Activated CD4-positive, alpha-beta T cell treated with anti-CD3 and anti-CD28 coated beads, Interleukin-2, amount 10 ng/mL, durations not matched to agents 24 days and 14 days (primary cell): ENCODE measurements at places on chromosomes 2 and 18. TPM values are rescaled to one million over a fixed set of nuclear protein-coding genes. Genes with fewer than 3 reads are reported as not detected.
A peak's percentile ranks its signal among the peaks of the same experiment; 100 is the strongest.

GRCh38 chr2:184683911-184684310, 85.6 kb downstream of the ZNF804A start:
- no peak for DNase-seq

Gene SCN3A
- total RNA-seq, result 0.05 TPM in 1 of 2 replicates, not detected in the other

DNA sequence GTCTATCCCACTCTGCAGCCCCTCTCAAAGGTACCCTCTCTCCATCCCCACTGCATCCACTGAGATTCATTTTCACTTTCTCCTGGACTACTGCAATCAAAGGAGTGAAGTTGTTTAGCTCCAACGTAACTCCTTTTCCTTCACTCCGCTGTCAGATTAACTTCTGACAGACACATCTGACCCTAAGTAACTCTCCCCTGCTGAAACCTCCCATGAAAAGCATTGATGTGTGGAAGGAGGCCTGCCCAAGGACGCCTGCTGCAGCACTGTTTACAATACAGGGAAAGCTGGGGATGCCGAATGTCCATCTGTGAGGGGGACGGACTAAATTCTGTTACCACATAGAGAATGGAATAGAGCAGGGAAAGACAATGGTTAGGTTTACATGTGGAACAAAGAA, 114.8 kb downstream of the TMEM163 start:
- no peak for DNase-seq

GRCh38 chr2:84924173-84925106, 19.0 kb downstream of the TMSB10 start:
- DNase-seq, result peak; percentile 93

Gene SERPINB10
- total RNA-seq, result not detected in 2 replicates

Gene ERICH2
- total RNA-seq, result not detected in 2 replicates

GRCh38 chr2:205066081-205066480, 520.8 kb downstream of the PARD3B start:
- DNase-seq, result no peak

DNA sequence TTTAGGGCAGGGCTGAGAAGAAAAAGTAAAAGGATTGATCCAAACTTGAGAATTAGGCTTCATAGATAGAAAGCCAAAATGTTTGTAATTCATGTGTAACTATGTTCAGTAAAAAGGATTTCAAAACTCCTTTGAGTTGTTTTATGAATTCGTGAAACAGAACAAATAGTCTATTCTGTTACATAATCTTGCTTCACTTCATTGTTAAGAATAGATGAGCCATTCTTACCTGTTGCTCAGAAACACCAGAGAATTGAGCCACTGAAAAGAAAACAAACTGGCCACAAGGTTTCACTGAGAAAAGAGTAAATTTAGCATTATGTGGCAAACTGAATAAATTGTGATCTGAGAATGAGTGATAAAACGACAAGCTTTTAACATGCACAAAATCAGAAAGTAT, 4.5 kb upstream of the ITPRID2 start:
- DNase-seq, result no peak

Gene FAM237A
- total RNA-seq, result not detected in 2 replicates

DNA sequence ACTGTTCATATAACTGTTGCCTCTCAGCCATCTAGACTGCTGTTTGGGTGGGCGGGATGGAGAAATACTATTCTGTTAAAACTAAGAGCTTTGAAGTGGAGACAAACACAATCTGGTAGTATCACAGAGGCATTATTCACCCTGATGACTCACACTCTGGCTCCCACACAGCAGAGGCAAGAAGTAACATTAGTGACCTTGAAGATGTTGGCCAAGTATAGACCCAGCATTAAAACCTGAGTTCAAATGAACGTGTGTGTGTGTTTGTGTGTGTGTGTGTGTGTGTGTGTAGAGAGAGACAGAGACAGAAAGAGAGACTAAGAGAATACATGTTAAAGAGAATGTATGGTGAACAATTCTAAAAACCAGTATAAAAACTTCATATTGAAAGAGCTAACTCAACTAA, 22.5 kb upstream of the ACVR1 start:
- DNase-seq, result peak; percentile 85

DNA sequence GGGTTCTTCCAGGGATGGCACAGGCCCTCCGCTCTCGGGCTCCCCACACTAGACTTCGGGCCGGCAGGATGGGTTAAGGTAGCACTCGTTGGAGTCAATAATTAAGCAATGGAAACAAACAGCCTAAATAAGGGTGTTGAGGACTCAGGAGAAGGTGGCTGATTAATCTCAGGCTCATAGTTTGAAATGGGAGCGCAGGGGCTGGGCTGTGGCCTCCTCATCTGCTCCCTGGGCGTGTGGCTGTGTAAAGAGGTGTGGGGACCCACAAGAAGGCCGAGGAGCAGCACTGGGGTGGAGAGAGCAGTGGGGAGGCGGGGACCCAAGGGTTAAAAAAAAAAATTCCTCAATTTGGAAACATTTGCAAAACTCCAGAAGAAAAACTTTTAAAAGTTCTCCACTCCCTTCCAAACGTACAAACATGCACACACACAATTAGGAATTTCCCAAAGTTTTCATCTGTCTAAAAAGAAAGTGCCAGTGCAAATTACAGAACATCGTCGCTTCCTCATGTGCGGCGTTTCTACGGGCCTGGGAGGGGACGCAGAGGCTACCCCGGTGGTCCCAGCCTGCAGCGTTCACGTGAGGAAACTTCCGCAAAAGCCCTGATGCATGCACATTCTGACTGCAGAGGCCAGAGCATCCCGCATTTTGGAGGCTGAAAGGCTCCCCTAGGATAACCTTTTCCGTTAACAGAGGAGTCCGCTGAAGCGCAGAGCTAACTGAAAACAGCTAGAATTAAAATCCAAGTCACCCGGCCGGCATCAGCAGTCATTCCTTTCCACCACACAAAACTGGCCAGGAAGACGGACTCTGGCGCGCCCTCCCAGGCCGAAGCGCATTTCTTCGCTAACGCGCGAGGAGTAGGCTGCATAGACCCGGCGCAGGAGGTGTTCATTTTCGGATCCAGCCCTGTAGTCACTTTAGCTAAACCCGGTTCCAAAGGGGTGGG, 1.0 kb upstream of the TUBB6 start:
- DNase-seq, result peak; percentile 68

DNA sequence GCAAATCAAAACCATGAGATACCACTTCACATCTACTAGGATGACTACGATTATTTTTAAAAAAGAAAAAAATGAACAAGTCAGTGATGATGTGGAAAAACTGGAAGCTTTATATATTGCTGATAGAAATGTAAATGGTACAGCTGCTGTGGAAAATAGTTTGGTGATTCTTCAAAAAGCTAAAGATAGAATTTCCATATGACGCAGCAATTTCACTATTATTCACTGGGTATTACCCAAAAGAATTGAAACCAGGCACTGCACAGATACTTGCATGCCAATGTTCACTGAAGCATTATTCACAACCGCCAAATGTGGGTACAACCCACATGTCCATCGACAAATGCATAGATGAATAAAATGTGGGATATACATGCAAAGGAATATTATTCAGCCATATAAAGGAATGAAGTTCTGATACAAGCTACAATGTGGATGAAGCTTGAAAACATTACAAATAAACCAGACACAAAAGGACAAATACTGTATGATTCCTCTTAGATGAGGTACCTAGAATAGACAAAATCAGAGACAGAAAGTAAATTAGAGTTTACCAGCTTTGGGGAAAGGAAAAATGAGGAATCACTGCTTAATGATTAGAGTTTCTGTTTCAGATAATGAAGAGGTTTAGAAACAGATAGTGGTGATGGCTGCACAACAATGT, 11.1 kb downstream of the RTTN start:
- no peak for DNase-seq

Gene ELMOD3
- 16.7 and 18.2 TPM in 2 replicates for total RNA-seq

- no peak for DNase-seq
These were observed 124.7 kb downstream of the HDAC4 start for GRCh38 chr2:239275847-239276831.

Gene BUB1
- total RNA-seq, result 58.4 and 61.7 TPM in 2 replicates

DNA sequence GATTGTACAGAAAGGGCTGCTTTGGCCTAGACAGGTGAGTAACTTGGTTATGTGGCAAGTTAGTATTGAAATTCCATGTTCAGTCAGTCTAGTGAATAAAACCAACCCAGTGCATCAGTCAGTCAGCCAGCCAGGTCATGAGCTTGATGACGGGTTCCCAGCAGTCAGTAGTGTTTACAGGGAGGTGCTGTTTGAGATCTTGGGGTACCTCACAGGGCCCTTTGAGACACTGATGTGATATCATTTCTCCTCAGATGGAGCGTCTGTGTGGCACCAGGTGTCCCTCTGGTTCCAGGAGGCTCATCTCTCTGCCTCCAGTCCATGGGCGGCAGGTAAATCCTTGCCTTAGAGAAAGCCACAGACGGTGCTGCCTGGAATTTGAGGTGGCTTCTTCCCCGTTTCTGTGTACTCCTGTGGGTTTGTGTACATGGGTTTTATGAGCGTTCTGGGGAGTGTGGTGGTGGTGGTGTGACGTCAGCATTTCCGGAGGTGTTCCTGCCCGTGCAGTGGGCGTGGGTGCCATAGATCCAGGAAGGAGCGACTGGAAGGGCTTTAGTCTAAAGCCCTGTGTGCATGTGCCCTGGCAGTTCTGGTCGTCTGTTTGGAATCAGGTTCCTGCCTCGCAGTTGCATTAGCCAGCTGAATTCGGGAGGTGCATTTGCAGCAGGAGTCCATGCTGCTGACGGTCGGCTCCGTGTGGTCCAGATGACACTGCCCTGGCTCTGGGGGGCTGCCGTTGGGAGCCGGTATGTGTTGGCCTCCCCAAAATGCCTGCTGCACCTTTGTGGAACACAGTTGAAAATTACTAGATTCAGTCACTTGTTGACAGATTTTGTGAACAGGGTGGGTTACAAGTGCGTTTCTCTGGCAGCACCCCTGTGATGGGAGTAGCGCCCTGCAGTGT, 2.1 kb downstream of the CTDP1 start:
- peak; percentile 92 for DNase-seq

Gene NBAS
- total RNA-seq, result 37.4 and 38.5 TPM in 2 replicates

GRCh38 chr2:35099342-35099741, 1256.2 kb upstream of the CRIM1 start:
- DNase-seq, result no peak

GRCh38 chr2:29113891-29114321, 1.3 kb upstream of the CLIP4 start:
- DNase-seq, result no peak

DNA sequence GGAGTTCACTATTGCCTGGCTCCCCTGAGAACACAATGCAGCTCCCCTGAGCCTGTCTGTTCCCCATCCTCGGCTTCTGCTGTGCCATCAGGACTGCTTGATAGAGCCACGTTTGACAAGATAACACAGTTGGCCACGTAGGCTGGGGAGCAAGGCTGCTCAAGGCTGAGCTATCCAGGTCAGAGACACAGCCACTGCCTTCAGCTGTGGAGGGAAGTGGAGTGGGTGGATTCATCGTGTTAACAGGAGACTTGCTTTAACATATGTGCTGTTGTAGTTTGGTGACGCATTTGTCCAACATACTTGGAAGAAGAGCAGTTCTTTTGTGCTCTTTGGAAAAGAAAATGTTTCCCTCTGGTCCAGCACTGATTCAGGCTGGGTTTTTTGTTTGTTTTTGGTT, 68.8 kb downstream of the WDSUB1 start:
- no peak for DNase-seq

- no peak for DNase-seq
These were observed 66.3 kb upstream of the RPE start for GRCh38 chr2:209936106-209936666.

Gene COL6A3
- 27.6 and 28.7 TPM in 2 replicates for total RNA-seq

GRCh38 chr2:146651361-146651760, 1193.5 kb upstream of the ACVR2A start:
- DNase-seq, result no peak

DNA sequence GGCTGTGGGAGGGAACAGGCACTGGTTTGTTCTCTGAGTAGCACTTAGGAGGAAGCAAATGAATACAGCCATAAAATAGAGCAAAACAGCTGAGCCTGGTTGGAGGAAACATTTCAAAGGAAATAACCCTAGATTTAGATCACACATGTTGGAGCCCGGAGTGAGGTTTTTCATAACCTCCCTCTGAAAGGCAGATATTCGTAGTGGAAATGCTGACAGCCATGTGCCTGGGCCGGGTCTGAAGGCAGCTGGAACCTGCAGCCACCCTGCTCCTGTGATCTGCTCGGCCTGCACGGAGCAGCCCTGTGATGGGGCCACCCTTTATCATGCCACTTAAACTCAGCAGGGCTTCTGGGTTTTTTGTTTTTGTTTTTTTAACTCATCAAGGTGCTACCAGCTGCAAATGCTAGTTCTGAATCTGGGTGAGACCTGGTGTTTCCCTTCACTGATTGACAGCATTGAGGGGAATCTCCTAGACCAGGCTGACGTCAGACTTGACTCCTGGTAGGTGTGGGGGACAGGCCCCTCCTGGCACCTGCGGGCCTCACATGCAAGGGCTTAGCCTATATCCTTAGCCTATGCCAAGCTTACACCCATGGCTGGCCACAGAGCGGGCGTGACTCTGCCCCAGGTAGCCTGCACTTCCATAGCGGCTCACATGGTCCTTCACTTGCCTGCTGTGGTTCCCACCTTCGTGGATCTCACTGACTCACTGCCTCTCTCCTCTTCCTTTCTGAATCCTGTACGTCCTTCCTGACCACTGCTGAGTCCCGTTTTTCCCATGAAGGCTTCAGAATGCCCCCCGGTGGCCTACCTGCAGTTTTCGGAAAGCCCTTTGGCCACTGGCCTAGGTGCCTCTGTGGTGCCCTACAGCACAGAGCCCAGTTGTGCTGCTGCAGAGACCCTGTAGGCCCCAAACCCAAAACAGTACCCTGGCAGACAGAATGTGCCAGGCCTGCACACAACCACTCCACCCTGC, 217.3 kb downstream of the SEPTIN10 start:
- no peak for DNase-seq

- DNase-seq, result no peak
These were observed 139.6 kb downstream of the TWIST2 start for GRCh38 chr2:238987352-238987981.

- no peak for DNase-seq
These were observed 130.6 kb downstream of the THADA start for GRCh38 chr2:43465234-43465633.

Gene TSPYL6
- total RNA-seq, result not detected in 2 replicates

GRCh38 chr2:218284106-218284811, 8.0 kb downstream of the TMBIM1 start:
- peak; percentile 87 for DNase-seq

GRCh38 chr18:59633961-59634485, 63.2 kb downstream of the CCBE1 start:
- no peak for DNase-seq

Gene HTR2B
- total RNA-seq, result 0.09 TPM in 1 of 2 replicates, not detected in the other

- no peak for DNase-seq
These were observed 245.4 kb downstream of the METTL4 start for GRCh38 chr18:2325933-2326332.

DNA sequence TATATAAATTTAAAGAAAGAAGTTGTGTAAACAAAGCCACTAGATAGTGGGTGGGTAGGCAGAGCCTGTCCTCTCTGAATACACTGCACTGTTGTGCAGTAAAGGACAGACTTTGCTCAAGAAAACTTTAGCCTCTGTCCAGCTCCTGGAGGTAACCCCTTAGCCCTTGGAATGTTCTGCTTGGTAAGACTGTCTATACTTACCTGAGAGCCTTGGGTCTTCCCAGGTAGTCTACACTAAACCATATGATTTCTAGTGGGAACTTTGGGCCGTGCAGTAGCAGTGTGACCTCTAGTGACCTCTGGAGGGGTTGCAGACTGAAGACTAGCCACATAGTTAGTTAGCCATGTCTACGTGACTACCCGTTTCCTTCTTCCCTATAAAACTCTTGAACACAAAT, 678.3 kb upstream of the NRXN1 start:
- no peak for DNase-seq
